ENCODE measurements at places on chromosomes 7 and 10.
A peak's percentile ranks its signal among the peaks of the same experiment; 100 is the strongest.

DNA sequence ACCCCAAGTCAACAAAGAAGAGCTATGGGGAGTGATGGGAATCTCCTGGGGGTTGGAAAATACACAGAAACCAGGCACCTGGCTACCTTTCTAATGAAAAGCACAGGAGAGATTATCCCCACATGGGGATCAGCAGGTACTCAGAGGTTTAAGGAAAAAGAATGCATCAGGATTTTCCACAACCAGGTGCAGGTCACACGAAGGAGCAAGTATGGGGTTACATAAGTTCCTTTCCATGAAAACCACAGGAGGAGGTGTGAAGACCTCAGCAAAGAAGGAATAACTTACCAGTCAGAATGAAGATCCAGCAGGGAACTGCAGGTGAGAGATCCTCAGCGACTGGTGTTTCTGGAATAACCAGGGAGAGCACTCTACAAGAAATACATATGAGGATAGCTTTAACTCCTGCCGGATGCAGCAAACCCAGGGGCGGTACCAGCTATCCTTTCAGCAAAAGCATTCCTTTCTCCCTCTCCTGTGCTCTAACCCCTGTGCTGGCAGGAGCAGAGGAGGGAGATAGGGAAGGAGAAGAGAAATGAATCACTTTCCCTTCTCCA, 116.7 kb upstream of the TMEM106B start:
- DNase-seq = no peak

DNA sequence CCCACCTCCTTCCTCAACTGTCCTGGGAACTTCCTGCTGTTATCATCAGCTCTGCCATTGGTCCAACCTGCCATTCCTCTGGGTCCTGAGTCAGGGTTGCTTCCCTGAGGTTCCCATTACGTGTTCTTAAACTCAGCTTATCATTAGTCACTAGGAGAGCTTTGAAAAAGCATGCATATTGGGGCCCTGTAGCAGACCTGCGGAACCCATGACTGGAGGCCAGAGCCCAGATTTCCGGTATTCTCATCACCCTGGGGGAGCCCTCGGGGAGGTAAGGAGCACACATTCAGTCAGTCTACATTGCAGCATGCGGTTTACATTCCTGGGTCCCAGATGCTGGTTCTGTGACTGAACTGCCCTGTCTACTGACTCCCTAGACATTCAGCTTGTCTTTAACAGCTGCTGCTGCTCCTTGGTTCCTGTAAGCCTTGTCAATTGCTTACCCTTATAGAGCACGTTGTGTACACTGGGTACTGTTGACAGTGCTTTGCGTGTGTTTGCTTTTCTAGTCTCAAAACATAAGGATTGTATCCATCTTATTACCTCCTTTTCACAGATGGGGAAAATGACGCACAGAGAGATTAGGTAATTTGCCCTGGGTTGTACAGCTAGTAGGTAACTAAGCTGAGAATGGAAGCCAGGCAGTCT, 12.8 kb downstream of the CDHR3 start:
- DNase-seq = no peak

GRCh38 chr7:730501-731439, 3.7 kb upstream of the PRKAR1B start:
- DNase-seq = no peak

DNA sequence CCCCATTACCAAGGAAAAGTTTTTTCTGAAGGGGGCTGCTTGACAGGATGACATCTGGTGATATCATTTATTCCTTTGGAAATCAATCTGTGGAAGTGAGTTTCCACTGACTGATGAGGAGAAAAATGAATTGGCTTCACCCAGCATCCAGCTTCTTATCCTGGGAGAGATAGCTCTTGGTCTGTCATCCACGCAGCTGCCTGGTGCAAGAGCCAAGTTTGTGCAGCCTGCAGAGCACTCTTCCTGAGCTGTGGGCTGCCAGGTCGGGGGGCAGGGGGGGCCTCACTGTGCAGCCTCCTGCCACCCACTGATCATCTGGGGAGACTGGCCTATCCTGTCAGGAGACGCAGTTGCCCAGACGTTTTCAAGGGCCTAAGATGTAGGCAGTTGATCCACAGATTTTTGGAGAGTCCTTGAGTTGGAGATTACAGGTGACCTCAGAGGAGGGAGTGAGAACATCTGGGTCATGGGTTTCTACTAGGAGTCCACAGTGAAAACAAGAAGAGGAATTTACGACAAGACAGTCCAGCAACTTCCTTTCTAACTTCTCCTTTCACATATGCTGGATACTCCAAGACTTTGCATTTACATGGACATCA, 75.4 kb downstream of the EGFR start:
- DNase-seq = no peak

DNA sequence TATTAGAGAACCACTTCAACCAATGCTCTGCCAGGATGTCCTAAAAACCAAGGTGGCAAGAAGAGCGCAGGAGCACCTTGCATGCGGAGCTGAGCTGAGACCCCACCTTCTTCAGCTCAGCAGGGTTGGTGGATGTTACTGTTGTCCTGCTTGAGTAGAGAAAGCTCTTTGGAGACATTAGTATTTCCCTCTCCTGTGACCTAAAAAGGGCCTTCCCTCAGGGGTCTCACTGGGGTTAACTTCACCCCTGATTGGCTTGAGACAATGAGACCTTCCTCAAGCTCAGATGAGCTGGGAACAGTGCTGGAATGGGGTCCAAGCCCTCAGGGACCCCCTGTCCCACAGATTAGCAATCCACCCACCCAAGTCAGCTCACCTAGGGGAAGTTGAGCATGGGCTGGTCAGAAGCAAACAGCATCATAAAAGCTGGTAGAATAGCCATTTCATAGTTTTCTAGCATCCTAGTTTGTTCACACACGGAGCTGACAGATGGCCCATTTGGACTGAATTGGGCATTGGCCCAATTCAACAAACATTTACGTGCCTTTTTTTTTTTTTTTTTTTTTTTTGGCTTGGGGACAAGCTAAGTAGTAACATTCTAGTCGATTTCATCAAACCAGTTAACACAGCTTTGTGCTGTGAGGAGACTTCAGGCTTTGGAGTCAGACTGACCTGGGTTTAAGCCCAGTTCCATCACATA, 100.6 kb upstream of the HABP2 start:
- no peak for DNase-seq

- no peak for DNase-seq
These were observed 40.4 kb upstream of the ZNF32 start for GRCh38 chr10:43689007-43689491.

DNA sequence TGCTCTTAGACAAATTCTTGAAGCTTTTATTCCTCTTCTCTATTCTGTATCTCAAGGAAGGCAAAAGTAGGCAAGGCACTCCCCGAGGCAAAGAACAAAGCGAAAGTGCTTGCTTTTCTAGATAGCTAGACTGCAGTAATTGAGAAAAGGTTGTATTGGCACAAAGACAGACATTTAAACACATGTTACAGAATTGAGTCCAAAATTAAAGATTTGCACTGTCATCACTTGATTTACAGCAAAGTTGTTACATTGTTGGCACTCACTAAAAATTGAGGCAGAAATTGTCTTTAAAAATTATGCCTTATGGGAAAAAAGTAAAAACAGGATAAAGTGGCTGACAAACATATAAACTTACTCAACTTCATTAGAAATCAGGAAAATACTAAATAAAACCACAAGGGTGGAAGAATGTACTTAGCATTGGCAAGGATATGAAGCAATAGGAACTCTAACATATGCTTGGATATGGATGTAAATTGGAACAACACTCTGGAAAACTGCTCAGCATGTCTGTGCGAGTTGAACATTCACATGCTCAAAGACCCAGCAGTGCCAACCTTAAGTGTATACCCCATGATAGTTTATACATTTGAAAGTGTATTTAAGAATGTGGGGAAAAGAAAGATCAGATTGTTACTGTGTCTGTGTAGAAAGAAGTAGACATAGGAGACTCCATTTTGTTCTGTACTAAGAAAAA, 491.3 kb downstream of the GLRX3 start:
- no peak for DNase-seq

- DNase-seq = no peak
These were observed 24.5 kb upstream of the GRB10 start for GRCh38 chr7:50807026-50807730.

- no peak for DNase-seq
These were observed 143.5 kb downstream of the NEURL1 start for GRCh38 chr10:103637011-103637410.

- DNase-seq = no peak
These were observed 1.0 kb upstream of the AVPI1 start for GRCh38 chr10:97687785-97688781.

DNA sequence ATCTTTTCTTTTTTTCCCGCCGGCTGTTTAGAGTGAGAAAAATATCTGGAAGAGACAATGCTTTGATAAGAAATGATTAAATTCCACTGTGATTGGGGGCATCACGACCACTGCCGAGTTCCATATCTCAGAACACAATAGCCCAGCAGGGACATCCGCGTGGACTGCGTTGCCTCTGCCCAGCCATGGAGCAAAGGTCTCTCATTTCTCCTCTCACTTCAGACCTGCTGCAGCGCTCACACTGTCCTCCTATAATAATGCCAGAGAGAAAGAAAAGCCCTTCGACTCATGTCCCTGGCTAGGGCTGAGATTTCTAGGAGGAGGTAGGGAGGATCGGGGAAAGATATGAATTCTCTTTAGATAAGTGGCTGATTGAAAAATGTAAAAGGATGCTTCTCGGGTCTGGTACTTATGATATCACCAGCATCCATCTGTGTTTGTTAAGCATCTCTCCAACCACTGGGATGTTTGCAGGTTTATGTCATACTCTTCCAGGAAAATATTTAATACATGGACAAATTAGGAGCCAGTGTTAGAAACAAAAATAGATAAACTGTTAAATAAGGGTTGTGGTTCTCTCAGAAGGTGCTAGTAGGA, 472.9 kb upstream of the AKR1E2 start:
- DNase-seq = no peak

DNA sequence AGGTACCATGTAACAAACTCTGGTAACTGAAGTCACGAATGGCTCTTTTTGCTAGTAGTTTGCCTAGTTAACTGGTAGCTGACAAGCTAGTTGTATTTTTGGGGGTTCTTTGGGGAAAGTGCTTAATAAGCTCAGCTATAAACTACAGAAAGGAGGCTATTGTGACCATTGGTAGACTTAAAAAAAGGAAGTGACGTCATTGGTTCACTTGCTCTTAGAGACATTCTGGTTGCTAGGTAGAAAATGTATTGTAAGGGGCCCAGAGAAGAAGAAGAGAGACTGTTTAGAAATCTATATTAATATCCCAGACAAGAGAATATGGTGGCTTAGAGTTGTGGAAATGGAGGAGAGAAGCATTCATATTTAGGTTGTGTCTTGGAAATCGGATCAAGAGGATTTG, 103.0 kb downstream of the NXPH1 start:
- no peak for DNase-seq

GRCh38 chr7:108463613-108464012, 7.4 kb upstream of the NRCAM start:
- DNase-seq = peak; percentile 4

GRCh38 chr7:7569081-7569527, 2.4 kb downstream of the MIOS start:
- DNase-seq = no peak

DNA sequence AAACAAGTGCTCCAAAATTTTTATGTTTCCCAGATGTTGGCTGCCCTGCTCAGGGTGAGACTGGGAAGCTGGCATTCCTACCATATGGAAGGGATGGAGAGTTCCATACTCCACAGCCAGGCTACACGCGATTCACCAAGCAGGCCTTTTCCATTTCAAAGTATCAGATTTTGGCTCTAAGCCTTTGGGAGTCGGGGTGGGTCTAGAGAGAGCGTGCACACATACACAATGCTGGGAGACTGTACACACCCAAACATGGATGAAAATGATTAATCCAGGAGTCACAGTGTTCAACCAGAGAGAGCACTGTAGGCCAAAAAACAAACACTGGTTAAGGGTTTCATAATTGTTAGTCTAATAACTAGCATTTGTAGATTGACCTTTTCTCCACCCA, 295.0 kb downstream of the BICC1 start:
- no peak for DNase-seq

DNA sequence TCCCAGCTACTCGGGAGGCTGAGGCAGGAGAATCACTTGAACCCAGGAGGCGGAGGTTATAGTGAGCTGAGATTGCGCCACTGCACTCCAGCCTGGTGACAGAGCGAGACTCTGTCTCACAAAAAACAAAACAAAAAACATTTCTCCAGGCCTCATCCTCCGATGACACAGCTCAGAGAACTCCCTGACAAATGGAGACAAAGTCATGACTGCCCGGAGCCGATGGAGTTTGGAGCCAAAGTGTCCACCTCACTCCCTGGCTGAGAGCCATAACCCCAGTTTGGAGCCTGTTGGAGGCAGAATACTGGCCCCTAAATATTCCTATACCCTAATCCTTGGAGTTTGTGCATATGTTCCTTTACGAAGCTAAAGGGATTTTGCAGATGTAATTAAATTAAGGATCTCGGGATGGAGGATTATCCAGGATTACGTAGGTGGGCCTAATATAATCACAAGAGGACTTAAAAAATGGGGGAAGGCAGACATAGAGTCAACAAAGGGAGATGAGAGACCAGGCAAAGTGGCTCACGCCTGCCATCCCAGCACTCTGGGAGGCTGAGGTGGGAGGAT, 22.7 kb downstream of the SSC4D start:
- DNase-seq = no peak

- DNase-seq = no peak
These were observed 4.7 kb downstream of the CASD1 start for GRCh38 chr7:94514140-94514889.

GRCh38 chr10:15209827-15210509, 41.5 kb upstream of the NMT2 start:
- peak; percentile 88 for DNase-seq

DNA sequence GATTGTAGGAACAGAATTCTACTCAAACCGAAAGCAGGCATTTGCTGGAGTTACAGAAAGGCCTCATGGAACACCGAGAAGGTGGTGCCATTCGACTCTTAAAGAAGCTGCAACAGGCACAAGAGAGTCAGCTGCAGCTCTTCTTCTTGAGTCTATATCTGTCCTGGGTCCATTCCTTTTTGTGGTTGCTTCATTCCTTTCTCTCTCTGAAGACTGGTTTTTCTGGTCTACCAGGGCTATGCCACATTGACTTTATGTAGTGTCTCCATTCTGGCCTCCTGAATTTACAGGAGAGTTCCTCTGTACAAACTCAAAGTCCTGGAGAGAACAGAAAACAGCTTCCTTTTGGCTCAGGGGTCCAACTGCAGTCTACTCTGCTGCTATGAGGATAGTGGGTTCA, 132.8 kb downstream of the CFTR start:
- DNase-seq = no peak

GRCh38 chr7:23184709-23185359, 3.0 kb downstream of the NUP42 start:
- no peak for DNase-seq

- DNase-seq = no peak
These were observed 623.6 kb upstream of the FZD8 start for GRCh38 chr10:36265741-36266140.

- DNase-seq = no peak
These were observed 31.7 kb upstream of the CYP26C1 start for GRCh38 chr10:93028883-93029282.

- DNase-seq = no peak
These were observed 13.7 kb downstream of the HTRA1 start for GRCh38 chr10:122475100-122475499.

- DNase-seq = no peak
These were observed 41.4 kb downstream of the CAMK1D start for GRCh38 chr10:12390733-12391132.
